ENCODE measurements at places on chromosomes 5 and 9.

DNA sequence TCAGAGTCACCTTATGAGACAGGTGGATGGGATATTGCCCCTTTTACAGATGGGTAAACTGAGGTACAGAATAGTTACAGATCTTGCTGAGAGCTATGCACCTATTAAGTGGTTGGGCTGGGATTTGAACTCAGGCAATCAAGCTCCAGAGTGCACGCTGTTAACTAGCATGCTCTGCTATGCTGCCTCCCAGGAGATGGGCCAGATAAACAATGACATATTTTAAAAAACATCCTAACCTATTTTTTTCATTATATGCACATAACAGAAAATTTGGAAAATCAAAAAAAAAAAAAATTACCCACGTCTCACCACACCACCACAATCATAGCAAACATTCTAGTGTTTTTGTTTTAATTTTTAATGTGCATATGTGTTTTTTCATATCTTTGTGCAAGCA is 123.4 kb upstream of the STC2 start:
- no peak for DNase-seq

DNA sequence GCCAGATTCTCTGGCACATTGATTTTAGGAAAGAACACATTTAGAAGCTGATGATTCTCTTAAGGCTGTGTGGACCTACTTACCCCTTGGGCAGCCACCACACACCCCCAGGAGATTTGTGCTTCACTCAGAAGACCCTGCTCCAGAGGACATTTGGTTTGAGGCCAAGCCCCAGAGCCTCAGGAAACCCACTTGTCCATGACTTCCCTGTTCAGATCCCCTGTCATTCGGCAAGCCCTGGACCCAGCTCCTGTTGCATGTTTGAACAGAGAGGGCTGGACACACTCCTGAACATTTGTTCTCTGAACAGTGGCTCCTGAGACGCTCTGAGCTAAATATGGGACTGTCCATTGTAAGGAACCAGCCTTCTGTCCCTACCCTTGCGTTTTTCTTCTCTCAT is 82.1 kb downstream of the AMBP start:
- no peak for DNase-seq

- no peak for DNase-seq
These were observed 93.7 kb downstream of the AK8 start for GRCh38 chr9:132784286-132784830.

- DNase-seq, result no peak
These were observed 66.0 kb upstream of the CKMT2 start for GRCh38 chr5:81167078-81167477.

- no peak for DNase-seq
These were observed 576.5 kb downstream of the TLE1 start for GRCh38 chr9:81112627-81113452.

GRCh38 chr9:34437006-34437925 is 21.1 kb downstream of the FAM219A start:
- DNase-seq, result no peak

DNA sequence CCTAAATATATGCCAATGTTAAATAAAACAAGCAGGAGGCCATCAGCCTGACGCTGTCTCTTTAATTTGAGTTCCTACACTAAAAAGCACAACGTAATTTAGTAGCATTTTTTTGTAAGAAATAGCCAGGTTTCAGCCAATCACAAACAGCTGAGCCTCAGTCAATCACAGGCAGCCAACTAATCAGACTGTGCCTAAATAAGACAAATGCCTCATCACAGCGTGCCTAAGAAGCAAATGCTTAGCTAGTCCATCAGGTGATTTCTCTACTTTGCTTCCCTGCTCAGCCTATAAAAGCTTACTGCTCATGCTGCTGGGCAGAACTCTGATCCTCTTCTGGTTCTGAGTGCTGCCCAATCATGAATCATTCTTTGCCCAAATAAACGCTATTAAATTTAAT is 38.3 kb upstream of the RORB start:
- DNase-seq, result no peak

GRCh38 chr9:126692759-126693427 is 79.2 kb downstream of the LMX1B start:
- DNase-seq, result no peak

GRCh38 chr9:12748016-12748415 is 26.8 kb upstream of the LURAP1L start:
- DNase-seq, result no peak

DNA sequence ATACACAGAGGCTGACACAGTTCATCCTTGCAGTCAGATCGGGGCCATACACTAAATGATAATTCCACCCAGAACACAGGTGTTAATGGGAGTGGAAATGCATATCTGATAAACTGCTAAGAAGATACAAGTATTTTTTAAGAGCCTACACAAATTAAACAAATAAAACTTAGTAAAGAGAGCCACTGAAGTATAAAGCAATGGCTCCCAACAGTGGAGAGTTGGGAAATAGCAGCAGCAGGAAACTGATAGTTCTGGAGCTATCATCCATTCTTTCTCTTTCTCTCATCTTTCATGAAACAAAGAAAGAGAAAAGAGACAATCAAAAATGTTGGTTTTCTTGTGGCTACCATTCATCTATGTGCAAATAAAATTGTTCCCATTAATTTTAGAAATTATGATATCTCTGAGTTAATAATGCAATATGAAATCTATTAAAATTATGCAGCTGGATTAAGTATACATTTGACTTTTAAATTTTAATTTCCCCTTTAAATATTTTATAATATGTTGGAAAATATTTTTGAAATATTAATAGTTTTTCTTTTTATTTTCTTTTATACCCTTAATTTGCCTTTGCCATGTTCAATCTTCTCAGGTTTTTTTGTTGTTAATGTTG is 120.8 kb downstream of the EMB start:
- DNase-seq, result no peak

GRCh38 chr5:77398896-77399295 is 93.2 kb downstream of the WDR41 start:
- no peak for DNase-seq

- no peak for DNase-seq
These were observed 146.0 kb downstream of the LIFR start for GRCh38 chr5:38410304-38410990.

DNA sequence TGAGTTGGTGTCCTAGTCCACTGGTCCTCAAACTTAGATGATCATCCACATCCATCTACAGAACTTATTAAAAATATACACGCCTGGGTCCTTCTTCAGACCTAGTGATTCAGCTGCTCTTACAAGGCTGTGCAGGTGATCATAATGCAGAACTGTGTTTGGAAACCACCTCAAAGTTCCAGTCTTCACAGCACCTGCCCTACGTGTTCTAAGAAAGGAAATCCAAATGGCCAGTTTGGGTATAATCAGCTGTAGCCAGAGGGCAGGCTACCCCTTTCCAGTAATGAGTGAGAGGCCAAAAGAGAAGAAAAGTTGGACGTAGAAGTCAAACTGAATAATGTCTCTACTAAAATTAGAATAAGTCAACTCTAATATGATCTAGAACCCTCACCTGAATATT is 15.4 kb downstream of the REEP5 start:
- DNase-seq, result no peak

DNA sequence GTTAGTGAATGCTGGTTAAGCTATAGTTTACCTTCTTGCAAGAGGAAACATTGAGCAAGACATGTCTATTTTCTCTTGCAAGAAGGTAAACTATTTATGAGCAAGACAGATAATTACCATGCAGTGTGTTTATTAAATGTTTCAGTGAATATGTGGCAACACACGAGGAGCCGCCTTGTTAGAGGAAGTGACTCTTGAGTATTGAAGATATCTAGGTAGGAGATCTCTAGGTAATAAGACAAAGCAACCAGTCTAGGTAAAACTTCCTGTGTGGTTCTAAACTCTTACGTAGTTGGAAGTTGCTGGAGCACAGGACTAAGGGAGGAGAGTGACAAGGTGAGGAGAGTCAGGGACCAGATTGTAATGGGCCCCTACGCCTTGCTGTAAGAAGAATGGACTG is 16.8 kb downstream of the SKP2 start:
- no peak for DNase-seq

DNA sequence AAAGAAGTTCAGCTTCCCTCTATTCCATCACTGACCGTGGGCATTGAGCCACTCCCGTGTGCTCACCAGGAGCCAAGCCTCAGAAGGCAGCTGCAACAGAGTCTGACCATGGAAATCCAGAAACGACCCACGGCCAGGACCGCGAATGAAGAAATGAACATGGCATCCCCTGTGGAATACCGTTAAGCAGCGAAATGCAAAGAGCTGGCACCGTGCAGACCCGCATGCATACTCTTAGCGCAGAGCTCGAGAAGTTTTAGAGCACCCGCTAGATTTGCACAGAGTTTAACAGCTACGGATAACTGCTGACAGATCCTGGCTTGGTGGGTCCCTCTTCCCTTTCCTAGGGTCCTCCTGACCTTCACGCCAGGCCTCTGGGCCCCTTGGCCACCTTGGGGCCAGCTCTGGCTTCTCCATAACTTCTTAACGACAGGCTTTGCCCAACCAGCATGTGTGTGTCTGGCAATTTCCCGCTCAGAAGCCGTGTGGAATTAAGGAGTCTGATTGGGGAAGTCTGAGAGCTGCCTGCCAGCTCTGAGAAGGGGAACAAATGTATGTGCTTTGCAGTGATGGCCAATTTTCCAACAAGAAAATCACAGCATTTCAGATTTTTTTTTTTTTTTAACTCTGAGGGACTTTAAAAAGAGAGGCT is 75.3 kb upstream of the COL5A1 start:
- DNase-seq, result no peak

DNA sequence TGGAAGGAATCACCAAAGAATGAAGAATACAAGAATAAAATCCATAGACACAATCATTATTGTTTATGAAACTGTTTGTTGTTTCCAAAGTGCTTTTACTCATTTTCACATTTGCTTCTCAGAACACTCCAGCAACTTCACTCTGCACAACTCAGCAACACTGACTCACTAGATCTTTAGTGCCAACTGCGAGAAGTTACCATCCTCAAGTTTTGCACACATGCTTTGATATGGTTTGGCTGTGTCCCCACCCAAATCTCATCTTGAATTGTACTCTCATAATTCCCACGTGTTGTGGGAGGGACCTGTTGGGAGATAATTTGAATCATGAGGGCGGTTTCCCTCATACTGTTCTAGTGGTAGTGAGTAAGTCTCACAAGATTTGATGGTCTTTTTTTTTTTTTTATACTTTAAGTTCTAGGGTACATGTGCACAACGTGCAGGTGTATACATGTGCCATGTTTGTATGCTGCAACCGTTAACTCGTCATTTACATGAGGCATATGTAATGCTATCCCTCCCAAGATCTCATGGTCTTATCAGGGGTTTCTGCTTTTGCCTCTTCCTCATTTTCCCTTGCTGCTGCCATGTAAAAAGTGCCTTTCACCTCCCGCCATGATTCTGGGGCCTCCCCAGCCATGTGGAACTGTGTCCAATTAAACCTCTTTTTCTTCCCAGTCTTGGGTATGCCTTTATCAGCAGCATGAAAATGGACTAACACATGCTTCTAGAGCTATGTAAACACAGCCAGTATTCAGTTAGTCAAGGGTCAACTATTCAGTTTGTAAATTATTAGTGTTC is 36.9 kb downstream of the CLINT1 start:
- DNase-seq, result no peak

- DNase-seq, result no peak
These were observed 532.2 kb upstream of the SGCD start for GRCh38 chr5:155794795-155795194.

DNA sequence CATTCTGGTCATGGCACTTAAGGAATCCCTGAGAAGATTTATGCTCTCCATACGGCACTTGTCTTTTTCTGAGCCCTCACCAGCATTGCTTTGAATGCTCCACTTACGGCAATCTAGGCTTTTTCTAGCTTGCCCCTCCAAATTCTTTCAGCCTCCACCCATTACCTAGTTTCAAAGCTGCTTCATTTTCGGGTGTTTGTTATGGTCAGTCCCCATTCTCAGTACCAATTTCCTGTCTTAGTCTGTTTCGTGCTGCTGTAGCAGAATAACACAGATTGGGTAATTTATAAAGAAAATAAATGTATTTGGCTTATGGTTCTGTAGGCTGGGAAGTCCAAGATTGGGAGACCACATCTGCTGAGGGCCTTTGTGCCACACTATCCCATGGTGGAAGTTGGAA is 42.0 kb downstream of the ARHGEF28 start:
- DNase-seq, result no peak

Data from AG04449 (cell line).